ENCODE measurements at places on chromosomes 5 and 9. TPM values are rescaled to one million over a fixed set of nuclear protein-coding genes. Genes with fewer than 3 reads are reported as not detected.

The TXNDC8 gene
- total RNA-seq, result not detected

The MCTP1 gene
- not detected for total RNA-seq

The ECM2 gene
- not detected for total RNA-seq

The ZNF618 gene
- total RNA-seq, result 0.24 TPM

The STK32A gene
- not detected for total RNA-seq

The HRH2 gene
- 12.9 TPM for total RNA-seq

The C9orf78 gene
- 79.3 TPM for total RNA-seq

The PCDHB4 gene
- total RNA-seq, result not detected

The GPR150 gene
- 0.43 TPM for total RNA-seq

The CXCL14 gene
- total RNA-seq, result not detected

- H3K36me3 ChIP-seq, result no peaks in the 10 kb centered on the region
- H3K4me1 ChIP-seq, result peaks cover 11% of the 10 kb centered on the region
- H3K4me3 ChIP-seq, result no peak overlapping the region
- H3K27me3 ChIP-seq, result no peaks in the 10 kb centered on the region
- no peak for DNase-seq
Observed at GRCh38 chr5:1298067-1298551, 3.2 kb upstream of the TERT start.

- no peak overlapping the region for H3K27ac ChIP-seq
- H3K4me1 ChIP-seq, result no peaks in the 10 kb centered on the region
- H3K36me3 ChIP-seq, result no peaks in the 10 kb centered on the region
- DNase-seq, result no peak
- H3K4me3 ChIP-seq, result no peak overlapping the region
- no peaks in the 10 kb centered on the region for H3K27me3 ChIP-seq
Observed at GRCh38 chr5:136811551-136811950, 446.2 kb upstream of the TRPC7 start.

DNA sequence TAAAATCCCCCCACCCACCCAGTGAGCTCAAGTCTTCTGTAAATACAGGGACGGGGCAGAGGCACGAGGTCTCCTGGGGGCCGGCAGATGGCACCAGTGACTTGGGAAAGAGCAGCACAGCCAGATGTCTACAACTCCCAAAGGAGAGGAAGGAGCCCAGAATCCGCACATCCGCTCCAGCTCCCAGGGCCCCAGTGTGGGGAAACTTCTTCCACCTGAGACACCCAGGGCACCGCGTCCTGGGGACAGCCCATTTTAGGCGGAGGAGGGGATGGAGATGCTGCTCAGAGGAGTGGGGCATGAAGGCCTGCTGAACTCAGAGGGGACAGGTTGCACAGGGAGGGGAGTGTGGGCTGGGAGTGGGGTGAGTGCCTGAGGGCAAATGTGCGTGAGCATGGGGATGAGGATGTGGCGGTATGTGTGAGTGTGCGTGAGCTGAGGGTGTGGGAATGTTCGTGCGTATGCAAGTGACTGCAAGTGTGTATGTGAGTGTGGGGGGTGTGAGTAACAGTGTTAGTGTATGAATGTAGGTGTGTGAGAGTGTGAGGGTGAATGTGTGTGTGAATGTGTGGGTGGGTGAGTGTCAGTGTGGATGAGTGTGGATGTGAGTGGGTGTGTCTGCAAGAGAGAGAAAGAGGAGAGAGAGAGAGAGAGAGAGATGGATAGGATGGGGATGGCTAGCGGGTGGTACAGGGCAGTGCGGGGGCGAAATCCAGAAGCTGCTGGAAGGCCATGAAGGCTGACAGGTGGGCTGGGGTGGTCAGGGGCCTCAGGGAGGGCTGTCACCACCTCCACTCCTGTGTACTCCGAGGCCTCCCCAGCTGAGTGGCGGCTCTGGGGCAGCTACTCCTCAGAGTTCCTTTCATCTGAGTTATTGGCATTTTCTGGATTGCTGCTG, 63.5 kb downstream of the DUSP1 start:
- H3K4me1 ChIP-seq, result no peaks in the 10 kb centered on the region
- no peak overlapping the region for H3K27ac ChIP-seq
- no peaks in the 10 kb centered on the region for H3K27me3 ChIP-seq
- no peak for DNase-seq
- no peaks in the 10 kb centered on the region for H3K36me3 ChIP-seq

DNA sequence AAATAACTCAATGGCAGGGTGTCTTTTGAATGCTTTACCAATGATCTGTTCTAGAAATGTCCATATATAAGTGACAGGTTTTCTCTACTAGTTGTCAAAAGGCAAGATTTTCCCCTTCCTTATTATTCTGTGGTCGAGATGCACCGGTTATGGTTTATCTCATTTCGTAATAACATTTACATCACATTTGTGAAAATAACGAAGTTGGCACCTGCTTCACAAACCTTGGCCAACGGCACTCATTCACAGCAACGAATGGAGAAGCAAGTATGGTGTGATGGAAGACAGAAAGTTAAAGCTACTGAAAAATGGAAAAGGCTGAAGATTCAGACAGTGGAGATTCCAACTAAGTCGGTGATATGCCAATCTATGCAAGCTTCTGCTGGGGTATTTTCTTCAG, 235.8 kb downstream of the KCTD16 start:
- H3K4me3 ChIP-seq, result no peak overlapping the region
- DNase-seq, result no peak
- no peaks in the 10 kb centered on the region for H3K36me3 ChIP-seq
- H3K27me3 ChIP-seq, result no peaks in the 10 kb centered on the region
- H3K27ac ChIP-seq, result no peak overlapping the region

DNA sequence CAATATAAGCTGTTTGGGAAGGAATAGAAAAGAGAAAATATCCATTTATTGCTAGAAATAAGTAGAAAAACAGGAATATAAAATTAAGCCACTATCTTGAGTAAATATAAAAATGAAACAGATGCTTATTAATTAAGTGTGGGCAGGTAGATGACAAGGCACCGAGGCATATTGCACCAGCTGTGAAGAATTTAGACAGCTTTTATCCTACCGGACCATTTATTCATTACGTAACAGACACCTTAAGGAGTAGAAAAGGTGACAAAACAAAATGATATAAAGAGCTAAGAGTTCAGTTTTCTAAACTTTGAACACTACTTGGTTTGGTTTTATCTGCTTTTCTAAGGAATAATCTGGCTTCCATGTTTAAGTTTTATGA, 404.1 kb downstream of the PTPRD start:
- no peaks in the 10 kb centered on the region for H3K27me3 ChIP-seq
- no peak overlapping the region for H3K4me3 ChIP-seq
- no peaks in the 10 kb centered on the region for H3K36me3 ChIP-seq
- H3K27ac ChIP-seq, result no peak overlapping the region

DNA sequence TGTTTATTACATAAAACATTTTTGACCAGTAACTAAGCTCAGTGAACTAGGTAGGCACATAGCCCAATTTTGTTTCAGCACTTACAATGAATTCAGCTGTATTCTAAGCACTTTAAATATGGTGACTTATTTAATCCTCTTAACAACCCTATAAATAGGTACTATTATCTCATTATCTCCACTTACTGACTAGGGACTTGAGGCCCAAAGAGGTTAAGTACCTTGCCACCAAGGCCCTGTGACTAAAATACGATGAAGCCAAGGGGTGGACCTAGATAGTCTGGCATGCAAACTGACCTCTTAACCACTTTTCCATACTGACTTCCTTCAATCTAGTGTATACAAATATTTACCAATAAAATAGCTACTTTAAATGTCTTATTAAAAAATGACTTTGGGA, 266.4 kb downstream of the ZNF608 start:
- no peak for DNase-seq
- H3K27ac ChIP-seq, result no peak overlapping the region
- no peaks in the 10 kb centered on the region for H3K4me1 ChIP-seq
- H3K4me3 ChIP-seq, result no peak overlapping the region
- H3K27me3 ChIP-seq, result no peaks in the 10 kb centered on the region

DNA sequence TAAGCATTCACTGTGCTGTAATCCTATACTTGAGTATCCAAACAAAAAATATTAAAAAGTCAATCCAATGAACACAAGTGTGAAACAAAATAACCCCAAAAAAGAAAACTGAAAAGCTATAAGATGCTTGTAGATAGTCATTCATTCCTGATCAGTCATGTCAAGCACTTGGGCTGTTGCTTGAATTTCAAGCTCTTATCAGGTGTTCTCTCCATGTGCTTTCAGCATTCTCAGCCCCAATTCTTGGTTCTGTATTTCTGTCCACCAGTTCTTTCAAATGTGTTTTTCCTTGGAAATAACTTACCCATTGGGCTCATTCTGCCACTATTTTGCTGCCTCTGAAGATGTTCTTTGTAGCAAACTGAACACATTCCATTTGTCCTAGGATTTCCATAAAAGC, 4.7 kb downstream of the ZFAND5 start:
- peaks cover 35% of the 10 kb centered on the region for H3K4me1 ChIP-seq
- DNase-seq, result no peak
- H3K27me3 ChIP-seq, result no peaks in the 10 kb centered on the region

GRCh38 chr9:87180841-87181240, 233.5 kb upstream of the GAS1 start:
- DNase-seq, result no peak
- no peaks in the 10 kb centered on the region for H3K4me1 ChIP-seq
- H3K27ac ChIP-seq, result no peak overlapping the region
- H3K27me3 ChIP-seq, result no peaks in the 10 kb centered on the region

- no peak overlapping the region for H3K4me3 ChIP-seq
- no peaks in the 10 kb centered on the region for H3K27me3 ChIP-seq
- H3K4me1 ChIP-seq, result no peaks in the 10 kb centered on the region
- no peaks in the 10 kb centered on the region for H3K36me3 ChIP-seq
- no peak for DNase-seq
Observed at GRCh38 chr5:147558826-147559225, 49.0 kb upstream of the DPYSL3 start.

DNA sequence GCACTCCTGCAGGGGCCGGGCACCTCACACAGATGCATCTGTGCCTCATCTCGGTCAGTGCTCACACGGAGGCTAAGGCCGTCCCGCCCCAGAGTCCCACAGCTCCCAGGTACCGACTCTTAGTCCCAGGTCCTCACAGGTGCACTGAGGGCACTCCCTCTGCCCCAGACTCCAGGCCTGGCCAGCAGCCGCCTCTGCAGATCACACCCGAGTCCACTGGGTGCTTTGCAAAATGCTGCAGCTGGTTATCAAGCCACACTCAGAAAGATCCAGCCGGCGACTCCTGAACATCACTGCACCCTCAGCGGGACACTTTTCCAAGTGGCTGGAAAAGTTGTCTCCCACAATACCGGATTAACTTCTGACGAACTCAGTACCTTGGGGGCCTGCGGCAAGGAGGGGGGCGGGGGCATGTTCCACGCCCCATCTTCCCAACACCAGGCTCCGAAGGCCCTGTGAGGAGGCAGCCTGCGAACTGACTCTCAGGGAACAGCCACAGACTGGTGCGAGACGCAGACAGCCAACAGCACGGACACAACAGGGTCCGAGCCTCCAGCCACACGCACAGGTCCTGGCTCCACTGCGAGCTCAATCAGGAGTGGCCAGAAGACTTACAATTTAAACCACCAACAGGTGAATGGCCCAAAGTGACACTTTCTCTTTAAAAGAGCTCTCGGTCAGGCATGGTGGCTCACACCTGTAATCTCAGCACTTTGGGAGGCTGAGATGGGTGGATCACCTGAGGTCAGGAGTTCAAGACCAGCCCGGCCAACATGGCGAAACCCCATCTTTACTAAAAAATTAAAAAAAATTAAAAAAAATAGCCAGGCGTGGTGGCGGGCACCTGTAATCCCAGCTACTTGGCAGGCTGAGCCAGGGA, 4.0 kb downstream of the BRD3 start:
- no peak overlapping the region for H3K27ac ChIP-seq
- H3K4me1 ChIP-seq, result peaks cover 20% of the 10 kb centered on the region
- H3K36me3 ChIP-seq, result no peaks in the 10 kb centered on the region
- no peak overlapping the region for H3K4me3 ChIP-seq
- DNase-seq, result no peak
- H3K27me3 ChIP-seq, result no peaks in the 10 kb centered on the region

DNA sequence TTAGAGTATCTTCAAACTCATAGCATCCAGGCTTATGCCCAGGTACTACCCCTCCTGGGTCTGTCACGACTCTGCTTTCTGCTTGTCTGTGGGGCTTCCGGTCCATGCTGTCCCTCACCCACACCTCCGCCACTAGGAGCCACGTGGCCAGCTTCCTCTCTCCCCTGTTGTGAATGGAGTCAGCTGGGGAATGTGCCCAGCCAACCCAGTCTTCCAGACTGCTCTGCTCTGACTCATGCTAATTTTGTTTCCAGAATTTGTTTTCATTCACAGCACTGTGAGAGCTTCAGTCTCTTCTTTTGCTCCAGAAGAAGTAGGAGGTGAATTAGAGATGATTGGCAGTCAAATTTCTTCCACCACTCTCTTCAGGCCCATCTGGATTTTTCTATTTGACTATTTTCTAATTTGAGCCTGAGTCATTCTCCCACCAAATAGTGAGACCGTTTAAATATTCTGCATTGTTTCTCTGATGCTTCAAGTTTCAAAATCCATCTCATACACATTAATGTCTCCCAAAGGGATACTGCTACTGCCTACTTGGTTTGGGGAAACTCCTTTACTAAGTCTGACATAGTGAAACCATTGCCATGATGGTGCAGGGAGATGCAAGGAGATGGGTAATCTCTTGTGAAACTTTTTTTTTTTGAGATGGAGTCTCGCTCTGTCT, 424.1 kb upstream of the KIF2A start:
- no peak overlapping the region for H3K4me3 ChIP-seq
- no peaks in the 10 kb centered on the region for H3K4me1 ChIP-seq
- H3K27me3 ChIP-seq, result no peaks in the 10 kb centered on the region
- H3K27ac ChIP-seq, result no peak overlapping the region
- H3K36me3 ChIP-seq, result no peaks in the 10 kb centered on the region

DNA sequence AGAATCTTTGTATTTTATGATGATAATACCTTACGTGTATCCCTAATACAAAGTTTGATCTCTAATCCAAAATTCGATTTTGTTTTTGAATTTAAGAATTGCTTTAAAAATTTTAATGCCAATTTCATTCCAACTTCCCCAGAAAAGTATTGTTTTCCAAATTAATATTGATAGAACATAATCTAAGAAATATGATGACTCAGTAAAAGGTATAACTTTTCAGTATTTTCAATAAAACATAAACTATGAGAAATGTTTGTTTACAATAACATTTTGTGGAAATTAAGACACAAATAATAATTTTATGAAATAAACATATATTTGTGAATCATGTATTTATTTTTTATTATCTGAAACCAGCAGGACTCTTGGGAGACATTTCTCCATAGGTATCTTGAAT, 931.6 kb downstream of the EFNA5 start:
- H3K36me3 ChIP-seq, result no peaks in the 10 kb centered on the region
- no peaks in the 10 kb centered on the region for H3K27me3 ChIP-seq
- DNase-seq, result no peak
- no peak overlapping the region for H3K27ac ChIP-seq
- H3K4me1 ChIP-seq, result no peaks in the 10 kb centered on the region

- no peaks in the 10 kb centered on the region for H3K27me3 ChIP-seq
- H3K36me3 ChIP-seq, result no peaks in the 10 kb centered on the region
- H3K4me1 ChIP-seq, result no peaks in the 10 kb centered on the region
- no peak overlapping the region for H3K4me3 ChIP-seq
- H3K27ac ChIP-seq, result no peak overlapping the region
Observed at GRCh38 chr9:134205672-134206310, 41.4 kb upstream of the RNU6ATAC start.

Data from naive thymus-derived CD4-positive, alpha-beta T cell (primary cell).